NCI-H510A treated with DMSO at 0.1 percent for 48 hours (cell line): ENCODE measurements at places on chromosomes 3 and 15.

DNA sequence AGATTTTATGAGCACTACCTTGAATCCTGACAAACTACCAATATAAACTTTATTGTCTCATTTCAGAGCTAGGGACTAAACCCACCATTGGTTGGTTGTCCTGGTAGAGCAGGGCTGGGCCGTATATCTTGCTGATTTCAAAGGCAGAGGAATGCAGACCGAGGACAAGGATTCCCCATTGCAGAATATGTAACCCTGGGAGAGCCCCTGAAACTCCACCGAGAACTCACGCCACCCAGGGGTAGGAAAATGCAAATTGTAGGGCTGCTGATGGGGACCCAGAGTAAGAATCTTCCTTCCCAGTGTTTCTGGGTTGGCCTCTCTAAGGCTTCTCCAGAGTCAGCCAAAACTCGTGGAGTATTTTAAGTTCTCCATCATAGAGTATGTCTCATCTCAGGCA, 235.3 kb downstream of the ABHD5 start:
- no peak for DNase-seq

DNA sequence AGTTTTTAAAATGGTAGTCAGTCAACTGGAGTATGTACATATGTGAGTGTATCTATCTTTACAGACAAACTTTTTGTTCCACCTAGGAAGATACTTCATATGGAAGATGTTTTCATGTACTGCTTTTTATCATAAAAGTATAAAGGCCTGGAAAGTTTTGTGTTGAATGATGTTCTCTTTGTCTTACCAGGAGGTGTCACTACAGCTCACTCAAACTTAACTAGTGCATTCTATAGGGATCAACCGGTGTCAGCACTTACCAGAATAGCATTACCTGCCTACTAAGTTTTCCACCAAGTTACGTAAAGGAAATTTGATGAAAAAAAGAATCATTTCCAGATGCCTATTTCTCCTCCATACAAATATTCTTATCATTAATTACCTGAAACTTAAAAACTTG, 522.6 kb upstream of the SEMA6D start:
- peak; percentile 11 for DNase-seq

GRCh38 chr15:38849046-38849445, 284.4 kb upstream of the RASGRP1 start:
- DNase-seq: no peak

DNA sequence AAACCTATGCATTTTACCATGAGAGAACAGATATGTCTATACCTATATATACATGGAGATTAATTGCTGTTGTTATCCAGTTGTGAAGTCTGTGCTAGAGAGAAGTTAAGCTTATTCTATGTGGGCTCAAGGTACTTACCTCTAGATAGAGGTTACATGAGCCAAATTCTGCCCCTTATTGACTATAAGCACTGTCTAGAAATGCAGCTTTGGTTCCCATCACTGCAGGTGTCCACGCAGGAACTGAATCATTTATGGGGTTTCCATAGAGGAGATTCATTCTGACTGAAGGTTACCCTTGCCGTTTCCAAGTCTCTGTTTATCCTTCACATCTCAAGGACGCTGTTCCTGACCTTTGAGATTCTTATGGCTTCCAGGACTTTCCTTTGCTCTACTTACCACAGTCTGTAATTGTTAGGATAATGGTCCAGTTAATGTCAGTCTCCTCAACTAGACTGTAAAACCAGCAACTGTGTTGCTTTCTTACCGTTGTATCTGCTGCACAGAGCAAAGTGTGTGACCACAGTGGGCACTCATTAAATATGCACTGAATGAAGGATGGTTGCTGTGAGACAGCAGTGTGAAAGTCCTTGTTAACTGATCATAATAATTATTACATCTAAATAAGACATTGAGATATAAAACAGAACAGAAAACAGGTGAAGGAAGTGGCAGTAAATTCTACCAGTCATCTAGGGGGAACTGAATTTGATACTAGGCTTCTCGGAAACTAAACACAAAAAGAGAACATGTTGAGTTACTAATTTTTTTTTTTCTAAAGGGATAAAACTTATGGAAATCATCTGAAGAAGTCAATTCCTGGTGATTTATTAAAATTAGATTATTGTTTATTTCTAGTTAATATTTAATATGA, 44.0 kb upstream of the BCL6 start:
- DNase-seq: no peak

- no peak for DNase-seq
These were observed 11.2 kb upstream of the P2RY1 start for GRCh38 chr3:152823781-152824180.

DNA sequence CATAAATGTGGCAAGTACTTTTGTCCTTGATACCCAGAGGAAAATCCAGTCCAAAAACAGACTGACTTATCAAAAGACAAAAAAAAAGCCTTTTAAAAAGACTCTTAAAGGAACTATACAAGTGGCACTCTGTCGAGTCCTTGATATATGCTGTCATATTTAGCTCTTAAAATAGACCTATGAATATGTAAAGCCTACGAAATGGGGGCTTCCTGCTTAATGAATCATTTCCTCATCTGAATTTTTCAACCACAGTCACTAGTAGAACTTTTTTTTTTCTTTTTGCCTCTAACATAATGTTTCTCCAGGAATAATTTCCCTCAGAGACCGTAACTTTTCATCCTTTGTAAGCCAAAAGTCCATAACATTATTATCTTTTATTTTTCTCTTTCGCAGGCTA, 95.8 kb downstream of the P3H2 start:
- DNase-seq: no peak

DNA sequence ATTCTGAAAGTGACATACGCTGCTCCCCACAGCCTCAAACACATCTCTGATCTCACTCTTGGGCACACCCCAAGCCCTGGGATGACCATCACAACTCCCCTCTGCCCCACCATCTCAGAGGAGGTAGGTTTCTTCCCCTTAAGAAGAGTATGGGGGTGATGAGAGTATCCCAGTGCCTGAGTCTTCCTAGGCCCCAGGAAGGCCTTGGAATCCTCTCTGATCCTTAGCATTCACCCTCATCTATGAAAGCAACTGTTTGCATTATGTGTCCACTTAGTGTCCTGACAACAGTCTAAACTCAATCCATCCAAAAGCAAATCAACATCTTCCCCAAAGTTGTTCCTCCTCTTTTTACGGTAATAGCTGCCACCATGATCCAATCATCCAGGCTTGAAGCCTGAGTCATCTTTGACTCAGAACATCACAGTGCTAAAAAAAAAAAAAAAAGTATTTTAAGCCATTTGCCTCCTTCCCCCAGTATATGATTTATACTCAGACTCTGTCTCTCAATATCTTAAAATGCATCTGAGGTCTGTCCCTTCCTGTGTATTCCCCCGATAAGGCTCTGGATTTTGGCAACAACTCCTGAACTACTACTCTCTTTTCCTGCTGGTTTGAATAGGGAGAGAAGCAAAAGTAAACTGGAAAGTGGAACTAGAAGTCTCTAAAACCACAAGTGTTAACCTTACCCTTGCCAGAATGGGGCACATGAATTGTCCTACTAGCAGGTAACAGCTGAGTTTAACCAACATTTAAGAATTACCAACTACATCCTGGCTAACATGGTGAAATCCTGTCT, 22.5 kb downstream of the POPDC2 start:
- no peak for DNase-seq

GRCh38 chr3:180679178-180680096, at the start of gene CCDC39:
Gene CCDC39 (minus strand): TSS chr3:180679489. CDS start chr3:180679380, 109 bp downstream.
- peak; percentile 87 for DNase-seq

GRCh38 chr3:57164217-57164656, 916 bp downstream of the IL17RD start:
- no peak for DNase-seq

DNA sequence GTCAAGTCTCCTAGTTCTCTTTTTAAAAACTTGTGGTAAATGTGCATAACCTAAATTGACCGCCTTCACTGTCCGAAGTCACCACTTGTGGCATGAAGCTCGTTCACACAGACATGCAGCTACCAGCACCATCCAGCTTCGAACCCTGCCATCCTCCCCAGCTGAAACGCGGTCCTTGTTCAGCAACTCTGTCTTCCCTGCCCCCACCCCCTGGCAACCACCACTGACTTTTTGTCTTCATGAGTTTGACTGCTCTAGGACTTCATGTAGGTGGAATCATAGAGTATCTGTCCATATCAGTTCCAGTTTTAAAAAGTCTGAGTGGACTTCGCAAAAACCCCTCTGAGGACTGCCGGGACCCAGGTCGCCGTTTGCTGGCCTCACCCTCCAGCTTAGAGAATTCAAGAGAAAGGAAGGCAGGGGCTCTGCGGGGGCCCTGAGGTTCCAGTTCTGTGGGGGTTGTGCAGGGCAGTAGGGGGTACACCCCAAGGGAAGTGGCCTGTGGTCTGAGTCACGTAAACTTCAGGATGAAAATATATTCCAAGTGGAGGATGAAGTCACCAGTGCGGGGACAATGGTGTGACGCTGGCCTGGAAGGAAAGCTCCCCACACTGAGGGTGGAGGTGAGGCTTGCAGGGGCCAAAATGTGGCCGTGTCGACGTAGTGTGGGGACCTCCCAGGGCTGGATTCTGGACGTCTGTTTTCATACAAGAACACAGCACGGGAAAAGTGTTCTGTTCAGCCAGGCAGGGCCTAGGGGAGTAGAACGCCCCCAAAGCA, 67.6 kb downstream of the ABTB1 start:
- no peak for DNase-seq

DNA sequence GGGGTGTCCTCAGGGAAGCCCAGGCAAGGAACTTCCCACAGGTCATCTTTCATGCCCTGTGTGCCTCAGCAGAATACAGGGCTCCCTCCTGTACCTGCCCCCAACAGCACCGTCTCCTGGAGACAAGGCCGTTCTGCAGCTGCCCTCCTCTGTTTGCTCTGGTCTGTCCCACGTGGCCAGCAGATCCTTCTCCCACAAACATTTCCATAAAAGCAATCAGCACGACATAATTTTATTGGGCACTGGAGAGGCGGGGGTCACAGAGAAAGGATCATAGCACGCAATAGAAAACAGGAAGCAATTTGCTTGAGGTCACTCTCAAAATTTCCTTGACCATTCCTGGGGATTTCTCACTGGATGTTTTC, 29.4 kb downstream of the STARD5 start:
- DNase-seq: no peak

DNA sequence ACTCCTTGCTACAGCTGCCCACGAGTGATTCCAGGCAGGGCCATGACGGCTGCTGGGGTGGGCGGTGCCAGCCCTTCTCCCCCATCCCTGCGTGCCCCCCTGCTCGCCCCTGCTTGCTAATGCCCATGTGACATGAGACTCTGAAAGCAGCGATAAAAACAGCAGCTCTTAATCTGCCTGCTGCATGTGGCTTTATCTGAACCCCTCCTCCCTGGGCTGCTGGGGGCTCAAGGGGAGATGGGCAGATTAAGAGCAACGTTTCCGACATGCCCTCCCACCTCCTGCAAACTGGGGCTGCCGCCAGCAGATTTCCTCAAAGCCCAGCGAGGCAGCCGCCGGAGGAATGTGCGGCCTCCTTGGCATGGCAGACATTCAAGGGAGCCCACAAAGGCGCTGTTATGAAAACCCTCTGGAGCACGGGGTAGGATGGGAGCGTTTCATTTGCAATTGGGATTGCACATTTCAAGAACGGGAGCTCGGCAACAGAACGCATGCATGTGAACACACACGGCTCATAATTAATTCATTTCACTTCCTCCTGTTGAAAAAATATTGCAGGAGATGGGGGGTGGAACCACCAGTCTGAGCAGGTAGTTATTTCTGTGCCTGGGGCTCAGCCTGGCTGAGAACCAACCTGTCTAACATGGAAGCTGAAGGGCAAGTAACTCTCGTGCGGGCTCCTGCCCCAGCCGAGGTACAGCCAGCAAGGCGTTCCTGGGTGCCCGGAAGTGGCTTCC, 504.2 kb upstream of the PROK2 start:
- DNase-seq: peak; percentile 6

DNA sequence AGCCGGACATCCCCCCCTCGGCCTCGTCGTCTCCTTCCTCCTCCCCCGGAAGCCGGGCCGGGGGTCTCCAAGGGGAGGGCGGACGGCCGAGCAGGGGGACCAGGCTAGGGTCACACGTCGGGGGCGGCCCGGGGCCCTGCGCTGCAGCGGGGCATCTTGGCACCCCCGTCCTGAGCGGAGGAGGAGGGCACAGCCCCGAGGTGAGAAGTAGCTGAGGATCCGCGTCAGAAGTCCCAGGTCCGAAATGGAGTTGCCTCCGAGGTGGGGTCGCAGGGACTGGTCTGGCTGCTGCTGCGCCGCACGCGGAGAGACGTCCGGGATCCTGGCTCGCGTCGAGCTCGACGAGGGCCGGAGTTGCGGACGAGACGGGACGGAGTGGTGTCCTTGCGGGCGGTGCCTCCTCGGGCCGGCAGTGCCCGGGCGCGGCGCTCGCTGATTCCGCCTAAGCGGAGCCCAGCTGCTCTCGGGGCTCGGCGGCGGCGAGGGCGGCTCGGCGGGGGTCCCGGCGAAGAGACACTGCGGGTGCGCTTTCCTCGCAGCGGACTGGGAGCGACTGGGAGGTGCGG, at the start of gene ADCY5:
TSS of gene ADCY5 (minus strand) at position 555 of the 566 bp plus-strand sequence. CDS start at position 10, 545 bp downstream.
- DNase-seq: no peak

- DNase-seq: no peak
These were observed 124.5 kb downstream of the GSK3B start for GRCh38 chr3:119969759-119970158.

DNA sequence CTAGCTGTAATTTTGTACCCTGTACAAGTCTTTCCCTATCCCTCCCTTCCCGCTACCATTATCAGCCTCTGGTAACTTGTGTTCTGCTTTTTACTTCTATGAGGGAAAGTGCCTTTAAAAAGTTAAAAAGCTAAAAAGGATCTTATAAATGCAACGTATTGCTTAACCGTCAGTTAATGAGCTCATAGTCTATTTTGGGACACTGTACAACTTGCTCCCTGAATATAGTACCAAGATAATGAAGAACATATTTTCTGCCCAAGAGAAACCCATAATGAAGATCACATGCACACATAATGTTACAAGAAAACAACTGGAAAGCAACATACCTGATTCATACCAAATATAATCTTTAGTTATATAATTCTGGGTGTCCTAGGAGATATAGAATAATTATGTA, 22.6 kb downstream of the ZIC1 start:
- DNase-seq: no peak

DNA sequence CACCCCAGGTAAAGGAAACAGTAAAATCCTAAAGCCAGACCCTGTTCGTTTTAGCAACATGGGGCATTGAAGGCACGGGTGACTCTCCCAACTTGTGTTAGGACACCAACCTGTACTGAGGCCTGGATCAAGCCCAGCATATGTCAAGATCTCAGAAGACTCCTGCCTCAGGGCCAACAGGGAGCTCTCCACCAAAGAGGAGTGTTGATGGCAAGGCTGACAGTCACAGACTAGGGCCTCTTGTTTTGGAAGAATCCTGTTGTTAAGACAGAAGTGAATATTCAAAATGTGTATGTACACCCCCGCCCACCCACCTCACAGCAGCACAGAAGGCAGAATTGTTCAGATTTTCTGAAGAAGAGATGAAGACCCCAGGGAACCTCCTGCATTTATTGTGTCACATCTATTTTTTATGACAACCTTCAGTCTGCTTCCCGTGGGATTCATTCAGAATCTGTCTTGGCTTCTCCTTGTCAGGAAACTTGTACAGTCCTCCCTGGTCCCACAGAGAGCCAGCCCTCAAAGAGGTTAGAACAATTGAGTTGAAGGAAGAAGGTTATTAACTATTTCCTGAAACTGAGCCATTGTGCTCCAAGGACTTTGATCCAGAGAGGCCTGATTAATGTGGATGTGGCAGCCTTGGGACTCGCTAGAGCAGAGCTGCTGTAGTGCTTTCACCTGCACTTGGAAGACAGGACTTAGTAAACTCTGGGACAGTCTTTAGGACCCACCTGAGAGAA, 61.7 kb upstream of the PLXNA1 start:
- no peak for DNase-seq
